Hypothalamus (tissue), 51 donors: ENCODE measurements at places on chromosomes 5 and 9.

DNA sequence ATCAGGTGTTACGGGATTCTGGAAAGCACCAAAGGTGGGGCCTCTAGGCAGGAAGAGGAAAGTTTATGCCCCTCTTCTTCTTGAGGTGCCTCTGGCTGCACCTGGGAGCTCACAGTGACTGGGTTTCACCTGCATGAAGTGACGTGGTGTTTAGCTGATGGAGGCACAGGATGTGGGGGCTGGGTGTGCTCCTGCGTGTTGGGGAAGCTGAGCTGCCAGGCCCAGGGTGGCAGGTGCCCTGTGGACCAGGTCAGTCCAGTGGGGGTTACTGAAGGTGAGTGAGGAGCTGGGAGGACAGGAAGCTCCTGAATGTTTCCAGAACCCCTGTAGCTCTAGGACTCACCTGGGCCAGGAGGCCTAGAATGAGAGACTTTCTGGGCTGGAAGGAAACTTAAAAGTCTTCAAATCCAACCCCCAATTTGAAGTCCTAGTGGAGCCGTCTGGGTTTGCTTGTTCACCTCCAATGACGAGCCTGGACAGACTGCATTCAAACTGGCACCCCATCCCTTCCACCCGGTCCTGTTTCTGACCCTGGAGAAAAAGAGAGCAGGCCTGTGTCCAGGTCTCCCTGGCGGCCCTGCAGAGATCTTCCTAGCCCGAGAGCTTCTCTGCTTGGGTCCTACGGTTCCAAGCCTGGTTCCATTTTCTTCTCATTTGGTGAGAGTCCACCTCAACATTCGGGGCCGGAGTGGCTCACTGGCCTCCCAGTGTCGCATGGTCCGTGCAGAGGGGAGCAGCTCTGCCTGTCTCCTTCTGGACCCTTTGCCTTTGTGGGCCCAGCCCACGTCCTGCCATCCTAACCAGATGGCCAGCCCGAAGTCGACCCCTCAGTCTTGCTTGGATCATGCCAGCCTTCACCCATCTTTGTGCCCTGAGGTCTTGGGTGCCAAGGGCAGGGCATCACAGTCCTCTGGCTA lies 22.3 kb downstream of the TRAF1 start:
- no peak for DNase-seq

- DNase-seq, result no peak
These were observed 30.9 kb downstream of the ZFYVE16 start for GRCh38 chr5:80438739-80439138.

DNA sequence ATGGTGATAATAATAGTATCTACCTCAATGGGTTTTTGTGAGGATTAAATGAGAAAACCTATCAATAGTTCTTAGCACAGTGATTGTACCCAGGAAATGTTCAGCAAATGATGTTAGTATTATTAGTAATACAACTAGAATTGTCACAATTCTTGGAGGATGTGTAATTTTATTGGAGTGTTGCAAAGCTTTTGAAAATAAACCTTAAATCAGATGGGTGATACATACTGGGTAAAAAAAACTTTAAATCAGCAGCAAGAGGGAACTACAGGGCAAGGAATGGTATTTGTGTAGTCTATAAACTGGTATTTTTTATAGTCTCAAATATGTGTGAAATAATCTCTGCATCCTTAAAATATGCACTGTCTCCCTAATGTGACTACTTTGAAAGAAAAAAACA lies 371.6 kb downstream of the PIK3R1 start:
- no peak for DNase-seq

DNA sequence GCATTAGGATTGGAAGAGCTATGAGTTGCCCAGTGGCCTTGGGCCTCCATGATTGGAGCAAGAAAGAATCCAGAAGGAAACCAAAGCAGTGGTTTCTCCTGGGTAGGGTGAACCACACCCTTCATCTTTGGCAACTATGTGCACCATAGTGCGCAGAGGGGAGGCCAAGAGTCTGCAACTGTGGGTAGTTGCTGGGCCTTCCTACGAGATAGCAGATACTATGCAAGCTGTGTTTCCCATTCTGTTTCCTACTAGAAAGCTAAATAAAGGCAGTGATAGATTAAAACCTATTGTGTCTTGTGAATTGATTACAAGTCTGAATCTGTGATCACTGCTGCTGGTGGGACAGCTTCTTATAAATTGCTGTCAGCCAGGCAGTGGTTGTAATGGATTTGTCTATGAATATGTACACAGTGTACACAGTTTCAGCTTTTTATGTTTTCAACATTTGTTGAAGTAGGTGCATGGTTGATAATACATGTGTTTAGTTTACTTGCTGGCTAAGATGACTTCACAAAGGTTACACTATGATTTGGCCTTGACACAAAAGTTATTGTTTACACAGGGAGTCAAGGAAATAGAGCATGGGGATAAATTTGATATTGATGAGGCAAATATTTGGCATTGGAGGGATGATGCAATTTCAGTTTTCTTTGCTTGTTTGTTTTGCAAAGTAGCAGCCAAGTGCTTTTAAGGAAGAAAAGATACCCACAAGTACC lies 23.7 kb upstream of the PDE8B start:
- DNase-seq, result no peak

- no peak for DNase-seq
These were observed 52.5 kb downstream of the TRIP13 start for GRCh38 chr5:944992-945685.

DNA sequence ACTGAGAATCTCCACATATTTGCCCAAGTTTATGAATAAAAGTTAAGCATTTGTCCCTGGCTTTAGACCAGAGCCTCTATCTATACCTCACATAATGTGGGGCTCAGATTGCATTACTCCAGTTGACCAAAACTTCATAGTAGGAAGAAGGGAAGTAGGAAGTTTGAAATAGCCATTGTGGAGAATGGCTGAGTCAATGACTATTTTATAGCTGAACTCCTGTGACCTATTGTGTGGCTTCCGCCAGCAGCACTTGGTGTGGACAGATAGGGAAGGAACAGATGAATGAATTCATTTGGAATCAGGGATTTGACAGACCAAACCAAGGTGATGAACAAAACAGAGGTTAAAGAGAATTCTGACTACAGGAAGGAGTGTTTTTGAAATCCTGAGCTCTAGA lies 92.9 kb upstream of the LPAR1 start:
- no peak for DNase-seq

- DNase-seq, result no peak
These were observed 11.2 kb downstream of the CDHR2 start for GRCh38 chr5:176560364-176560763.

GRCh38 chr9:99515093-99515492 lies 293.0 kb downstream of the SEC61B start:
- DNase-seq, result no peak

DNA sequence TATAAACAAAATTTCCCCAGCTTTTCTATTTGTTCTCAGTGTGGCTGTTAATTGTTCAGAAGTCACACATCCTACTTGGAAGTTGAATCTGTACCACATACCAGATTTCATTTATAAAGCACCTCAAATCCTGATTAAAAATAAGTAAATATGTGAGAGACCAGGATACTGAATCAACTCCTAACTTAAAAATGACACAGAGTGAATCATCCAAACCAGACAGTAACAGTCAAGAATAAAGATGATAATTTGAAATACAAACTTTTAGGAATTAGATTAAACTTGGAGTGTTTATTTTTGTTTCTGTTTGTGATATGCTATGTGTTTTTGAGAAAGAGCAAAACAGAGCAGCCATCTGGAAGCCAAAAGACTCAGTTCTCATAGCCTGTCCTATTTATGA lies 633.2 kb upstream of the RORB start:
- no peak for DNase-seq
